ENCODE measurements at places on chromosomes 16 and 17.

DNA sequence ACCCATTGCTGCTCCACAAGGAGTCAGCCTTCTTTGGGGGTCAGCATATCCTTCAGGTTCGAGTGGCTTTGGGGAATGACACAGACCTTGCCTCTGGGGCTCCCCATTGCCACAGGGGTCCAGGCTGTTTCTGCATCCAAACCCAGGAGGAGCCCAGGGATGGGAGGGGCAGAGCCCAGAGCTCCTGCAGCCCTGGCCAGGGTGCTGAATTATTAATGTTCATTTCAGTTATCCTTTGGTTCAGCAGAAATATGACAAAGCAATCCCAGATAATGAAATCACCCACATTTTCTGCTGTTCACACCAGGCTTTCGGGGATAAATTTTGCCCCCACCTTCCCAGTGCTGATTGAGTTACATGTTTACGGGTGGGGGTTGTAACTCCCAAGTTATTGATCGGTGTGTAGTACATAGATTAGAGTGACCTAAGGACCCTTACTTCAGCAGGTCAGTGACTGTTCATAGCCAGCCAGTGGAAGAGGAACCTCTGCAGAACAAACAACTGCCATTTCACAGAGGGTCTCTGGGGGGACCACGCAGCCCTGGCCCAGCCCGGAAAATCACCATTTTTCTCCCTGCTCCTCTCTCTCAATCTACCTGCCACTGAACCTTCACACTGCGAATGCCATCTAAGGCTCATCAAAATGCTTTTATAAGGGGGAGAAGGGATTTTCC is 240.3 kb upstream of the N4BP1 start:
- DNase-seq = no peak

- no peak for DNase-seq
These were observed 430.2 kb upstream of the EEF2KMT start for GRCh38 chr16:5527817-5528216.

GRCh38 chr17:40963838-40964237 is 2.9 kb downstream of the KRT39 start:
- DNase-seq = no peak

- no peak for DNase-seq
These were observed 22.8 kb downstream of the CRISPLD2 start for GRCh38 chr16:84842516-84843148.

DNA sequence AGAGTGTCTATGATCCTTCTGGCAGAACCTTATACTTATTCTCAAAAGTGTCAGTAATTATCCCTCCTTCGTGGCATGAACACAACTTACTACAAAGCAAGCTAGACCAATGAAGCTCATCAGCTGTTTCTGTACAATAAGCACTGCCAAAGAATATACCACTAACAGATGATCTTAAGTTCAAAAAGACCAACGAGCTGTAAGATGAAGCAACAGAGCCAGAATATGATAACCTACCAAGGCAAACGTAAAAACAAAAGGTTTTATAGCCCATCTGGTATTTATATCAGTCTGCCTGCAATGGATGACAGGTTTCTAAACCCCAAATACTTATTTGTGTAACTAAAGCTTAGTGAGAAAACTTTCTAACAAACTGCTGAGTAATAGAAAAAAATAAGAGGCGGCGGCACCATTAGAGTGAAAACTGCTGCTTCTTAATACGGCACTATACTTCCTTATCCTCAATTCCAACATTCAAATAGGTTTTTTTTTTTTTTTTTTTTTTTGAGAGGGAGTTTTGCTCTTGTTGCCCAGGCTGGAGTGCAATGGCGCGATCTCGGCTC is 22.1 kb downstream of the NME2 start:
- no peak for DNase-seq

DNA sequence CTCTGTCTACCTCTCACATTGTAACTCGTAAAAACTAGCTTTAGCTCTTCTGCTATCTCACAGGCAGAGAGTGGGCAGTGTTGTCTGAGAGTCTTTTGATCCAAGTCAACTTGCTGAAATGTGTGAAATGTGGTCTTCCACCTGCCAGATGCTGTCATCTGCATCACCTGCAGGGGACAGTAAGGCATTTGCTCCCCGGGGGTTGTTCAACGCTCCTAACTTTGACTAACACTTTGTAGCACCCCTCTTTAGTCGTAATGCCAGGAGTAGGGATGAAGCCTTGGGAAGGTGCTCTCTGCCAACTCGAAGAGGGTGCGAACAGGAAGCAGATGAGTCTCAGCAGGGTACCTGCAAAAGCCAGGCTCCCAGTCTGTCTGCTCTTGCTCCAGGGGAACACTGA is 36.1 kb downstream of the SNX11 start:
- DNase-seq = no peak

DNA sequence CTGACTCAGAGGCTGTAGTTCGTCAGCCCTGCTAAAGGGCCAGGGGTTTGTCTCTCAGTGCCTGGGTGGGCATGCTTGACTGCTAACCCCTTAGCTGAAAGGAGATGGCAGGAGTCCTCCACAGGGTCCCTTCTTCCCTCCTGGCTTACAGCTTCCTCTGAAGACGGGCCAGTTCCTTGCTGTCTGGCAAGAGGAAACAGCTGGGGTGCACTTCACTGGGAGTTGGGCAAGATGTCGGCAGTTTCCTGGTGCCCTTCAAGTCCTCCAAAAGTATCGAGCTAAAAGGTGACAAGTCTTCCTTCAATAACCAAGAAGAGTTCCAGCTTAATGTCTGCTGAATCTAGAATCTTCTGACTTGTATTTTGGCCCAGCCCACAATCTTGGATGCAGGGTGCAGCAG is 23.4 kb downstream of the NUP85 start:
- no peak for DNase-seq

DNA sequence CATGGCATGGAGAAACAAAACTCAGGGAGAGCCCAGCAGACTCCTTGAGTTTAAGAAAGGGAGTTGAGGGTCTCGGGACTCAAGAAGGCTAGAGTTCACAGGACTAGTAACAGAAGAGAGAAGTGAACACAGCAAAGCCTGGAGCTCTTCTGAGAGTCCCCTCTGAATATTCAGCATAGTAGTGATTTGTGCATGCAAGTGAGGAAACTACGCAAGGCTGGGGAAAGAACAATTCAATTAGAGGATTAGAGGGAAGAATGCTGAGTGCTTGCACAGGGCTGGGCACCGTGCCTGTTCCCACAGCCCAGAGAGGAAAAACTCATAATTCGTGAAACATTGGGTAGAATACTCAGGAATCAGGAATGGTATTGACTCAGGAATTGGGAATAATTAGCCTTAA is 540.0 kb upstream of the SALL1 start:
- DNase-seq = no peak

GRCh38 chr17:83150369-83151055 is 71.1 kb downstream of the METRNL start:
- DNase-seq = no peak

GRCh38 chr16:78437352-78437968 is 338.0 kb downstream of the WWOX start:
- DNase-seq = no peak

Measured in NT2/D1 (cell line).